NCI-H1436 treated with DMSO at 0.1 percent for 48 hours (cell line): ENCODE measurements at places on chromosomes 16 and 17.

GRCh38 chr17:61756561-61756960, 106.8 kb downstream of the BRIP1 start:
- no peak for DNase-seq

DNA sequence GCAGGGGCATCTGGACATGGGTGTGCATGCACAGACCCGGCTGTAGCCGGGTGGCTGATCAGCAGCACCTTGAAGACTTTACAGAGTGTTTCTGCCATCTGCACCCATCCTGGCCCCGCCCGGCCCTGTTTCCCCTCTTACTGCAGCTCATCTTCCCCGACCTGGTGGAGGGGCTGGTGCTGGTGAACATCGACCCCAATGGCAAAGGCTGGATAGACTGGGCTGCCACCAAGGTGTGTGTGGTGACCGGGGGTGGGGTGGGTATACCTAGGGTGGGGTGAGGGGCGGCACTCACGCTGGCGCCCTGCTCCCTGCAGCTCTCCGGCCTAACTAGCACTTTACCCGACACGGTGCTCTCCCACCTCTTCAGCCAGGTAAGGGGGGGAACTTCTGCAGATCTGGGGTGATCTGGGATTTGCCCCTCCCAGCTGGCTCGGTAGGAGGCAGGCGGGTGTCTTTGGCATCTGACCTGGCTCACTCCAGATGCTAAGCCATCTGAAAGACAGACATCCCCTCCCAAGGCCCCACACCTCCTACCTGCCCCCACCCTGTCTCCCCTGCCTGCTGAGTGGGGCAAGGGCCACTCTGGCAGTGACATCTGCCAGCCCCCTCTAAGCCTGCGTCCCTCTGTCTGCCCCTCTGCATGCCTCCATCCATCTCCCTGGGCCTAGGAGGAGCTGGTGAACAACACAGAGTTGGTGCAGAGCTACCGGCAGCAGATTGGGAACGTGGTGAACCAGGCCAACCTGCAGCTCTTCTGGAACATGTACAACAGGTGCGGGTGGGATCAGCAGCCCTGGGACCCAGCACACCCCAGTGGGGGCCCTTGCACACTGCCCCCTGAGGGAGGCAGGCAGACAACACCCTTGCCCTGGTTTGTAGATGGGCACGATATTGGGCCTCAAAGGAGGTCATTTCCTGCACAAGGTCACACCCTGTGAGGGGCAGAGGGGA, 6.6 kb downstream of the NDRG4 start:
- DNase-seq, result no peak

DNA sequence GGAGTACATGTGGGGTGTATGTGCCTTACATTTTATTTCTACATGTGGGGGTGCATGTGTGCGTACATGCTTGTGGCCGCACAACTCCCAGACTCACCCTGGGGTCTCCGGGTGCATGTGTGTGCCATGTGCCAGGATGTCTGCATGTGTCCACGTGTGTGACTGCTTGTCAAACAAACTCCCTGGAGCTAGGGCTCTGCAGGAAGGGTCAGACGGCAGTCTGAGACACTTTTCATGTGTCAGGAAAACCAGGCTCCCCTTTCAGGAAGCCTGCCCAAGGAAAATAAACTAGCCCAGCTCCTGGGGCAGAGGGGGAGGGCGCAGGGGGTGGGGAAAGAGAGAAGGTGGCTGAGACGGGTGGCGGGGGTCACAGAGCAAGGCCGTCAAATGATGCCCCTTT, 44.7 kb downstream of the FZD2 start:
- DNase-seq, result no peak

- DNase-seq, result no peak
Measured at GRCh38 chr17:67751101-67752074, 33.7 kb downstream of the NOL11 start.

DNA sequence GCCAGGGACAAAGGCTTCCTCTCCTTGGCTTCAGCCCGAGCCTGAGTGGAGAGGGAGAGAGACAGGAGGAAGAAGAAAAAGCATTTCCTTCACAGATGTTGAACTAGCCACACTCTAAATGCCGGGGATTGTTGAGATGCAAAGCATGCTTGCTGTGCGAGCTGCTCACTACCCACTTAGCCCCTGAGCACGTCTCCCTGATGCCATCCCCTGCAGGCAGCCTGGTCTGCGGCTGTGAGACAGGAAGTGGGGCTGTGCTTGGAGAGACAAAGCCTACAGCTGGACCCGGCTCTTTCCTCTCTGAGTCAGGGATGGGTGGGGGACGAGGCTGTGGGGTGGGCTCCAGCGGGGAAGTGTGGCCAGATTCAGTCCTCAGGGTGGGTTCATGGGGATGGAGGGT, 13.7 kb downstream of the WNT9B start:
- no peak for DNase-seq

- no peak for DNase-seq
Measured at GRCh38 chr17:1730326-1731193, 6.1 kb downstream of the WDR81 start.

GRCh38 chr16:65817066-65817465, 549.4 kb upstream of the CDH5 start:
- no peak for DNase-seq

DNA sequence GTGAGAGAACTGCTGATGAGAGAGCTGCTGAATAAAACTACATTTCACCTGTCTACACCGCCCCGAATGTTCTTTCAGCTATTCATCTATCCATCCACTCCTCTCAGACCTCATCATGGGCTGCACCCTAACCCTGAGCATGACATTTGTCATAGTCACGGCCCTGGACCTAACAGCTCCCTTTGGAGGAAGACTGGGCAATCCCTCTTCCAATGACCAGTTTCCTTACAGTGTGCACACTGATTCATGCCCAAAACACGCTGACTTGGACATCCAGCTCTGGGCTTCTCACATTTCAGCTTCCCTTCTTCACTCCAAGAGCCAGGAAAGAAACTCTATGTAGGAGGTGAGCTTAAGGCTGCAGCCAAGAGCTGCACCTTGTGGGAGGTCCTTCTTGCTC, 41.8 kb upstream of the ARL4D start:
- no peak for DNase-seq

DNA sequence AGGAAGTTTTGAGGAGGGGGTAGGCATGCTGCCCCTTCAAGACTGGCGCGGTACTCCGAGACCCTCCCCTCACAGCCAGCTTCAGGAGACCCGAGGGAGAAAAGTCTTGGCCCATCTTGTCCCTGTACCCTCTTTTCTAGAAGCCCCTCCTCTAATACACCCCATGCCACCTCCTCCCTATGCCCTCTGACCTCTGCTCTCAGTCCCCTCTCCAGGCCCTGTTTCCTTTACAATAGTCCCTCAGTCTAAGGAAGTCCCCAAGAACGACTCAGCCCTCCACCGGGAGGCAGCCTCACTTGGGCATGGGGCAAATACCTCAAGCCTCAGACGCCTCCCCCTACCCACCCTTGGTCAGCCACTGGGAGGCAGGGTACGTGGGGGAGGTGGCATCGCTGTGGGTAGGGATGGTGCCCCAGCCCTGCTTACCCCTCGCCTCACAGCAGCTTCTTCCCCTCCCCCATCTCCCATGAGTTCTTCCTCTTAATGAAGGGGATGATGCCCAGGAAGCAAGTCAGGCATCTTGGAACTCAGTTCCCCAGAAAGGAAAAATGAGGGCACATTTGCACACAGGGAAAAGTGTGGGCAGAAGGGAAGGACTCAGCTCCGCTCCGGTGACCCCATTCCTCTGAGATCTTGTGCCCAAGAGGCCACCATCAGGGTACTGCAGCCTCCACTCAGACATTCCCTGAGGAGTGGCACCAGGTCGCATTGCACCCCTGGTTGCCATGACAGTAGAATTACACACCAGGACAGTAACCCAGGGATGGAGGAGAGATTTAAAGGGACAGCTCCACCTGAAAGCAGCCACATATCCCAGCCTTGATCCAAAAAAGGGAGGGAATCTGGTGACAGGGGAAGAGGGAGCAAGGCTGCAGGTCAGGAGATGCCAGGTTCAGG, 6.2 kb downstream of the MPP2 start:
- no peak for DNase-seq

DNA sequence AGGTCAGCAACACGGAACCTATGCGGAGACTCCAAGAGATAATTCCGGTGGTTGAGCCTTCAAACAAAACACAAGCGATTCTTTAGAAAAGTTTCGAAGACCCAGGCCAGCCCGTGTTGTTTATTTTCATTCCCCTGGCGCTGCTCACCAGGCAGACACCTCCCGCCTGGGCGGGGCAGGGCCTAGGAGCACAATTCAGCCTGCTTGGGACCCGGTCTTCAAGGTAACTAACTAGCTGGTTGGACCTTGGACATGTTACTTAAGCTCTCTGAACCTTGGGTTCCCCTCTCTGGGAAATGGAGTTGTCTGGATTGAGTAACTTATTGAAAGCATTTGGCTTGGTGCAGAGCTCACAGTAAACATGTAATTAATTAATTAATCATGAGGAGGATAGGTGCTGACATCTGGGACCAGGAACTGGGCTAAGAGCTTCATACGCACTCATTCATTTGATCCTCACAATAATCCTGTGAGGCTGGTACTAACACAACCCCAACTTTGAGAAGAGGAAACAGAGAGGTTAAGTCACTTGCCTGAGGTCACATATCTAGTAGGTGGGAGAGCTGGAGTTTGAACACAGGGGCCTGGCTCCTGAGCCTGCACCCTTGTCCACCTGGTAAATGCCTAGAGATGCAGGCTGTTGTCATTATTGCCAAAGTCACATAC, 125.3 kb upstream of the SMURF2 start:
- DNase-seq, result no peak

- no peak for DNase-seq
Measured at GRCh38 chr17:42642336-42642735, 16.7 kb upstream of the TUBG2 start.

- DNase-seq, result no peak
Measured at GRCh38 chr16:80896776-80897175, 92.4 kb upstream of the CDYL2 start.

- DNase-seq, result no peak
Measured at GRCh38 chr17:45584092-45585036, 93.8 kb upstream of the PLEKHM1 start.

DNA sequence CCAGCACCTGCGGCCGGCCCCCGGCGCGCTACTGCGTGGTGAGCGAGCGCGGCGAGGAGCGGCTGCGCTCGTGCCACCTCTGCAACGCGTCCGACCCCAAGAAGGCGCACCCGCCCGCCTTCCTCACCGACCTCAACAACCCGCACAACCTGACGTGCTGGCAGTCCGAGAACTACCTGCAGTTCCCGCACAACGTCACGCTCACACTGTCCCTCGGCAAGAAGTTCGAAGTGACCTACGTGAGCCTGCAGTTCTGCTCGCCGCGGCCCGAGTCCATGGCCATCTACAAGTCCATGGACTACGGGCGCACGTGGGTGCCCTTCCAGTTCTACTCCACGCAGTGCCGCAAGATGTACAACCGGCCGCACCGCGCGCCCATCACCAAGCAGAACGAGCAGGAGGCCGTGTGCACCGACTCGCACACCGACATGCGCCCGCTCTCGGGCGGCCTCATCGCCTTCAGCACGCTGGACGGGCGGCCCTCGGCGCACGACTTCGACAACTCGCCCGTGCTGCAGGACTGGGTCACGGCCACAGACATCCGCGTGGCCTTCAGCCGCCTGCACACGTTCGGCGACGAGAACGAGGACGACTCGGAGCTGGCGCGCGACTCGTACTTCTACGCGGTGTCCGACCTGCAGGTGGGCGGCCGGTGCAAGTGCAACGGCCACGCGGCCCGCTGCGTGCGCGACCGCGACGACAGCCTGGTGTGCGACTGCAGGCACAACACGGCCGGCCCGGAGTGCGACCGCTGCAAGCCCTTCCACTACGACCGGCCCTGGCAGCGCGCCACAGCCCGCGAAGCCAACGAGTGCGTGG, 1.5 kb downstream of the NTN1 start:
- no peak for DNase-seq

- no peak for DNase-seq
Measured at GRCh38 chr17:29326023-29326813, 32.3 kb upstream of the NUFIP2 start.

DNA sequence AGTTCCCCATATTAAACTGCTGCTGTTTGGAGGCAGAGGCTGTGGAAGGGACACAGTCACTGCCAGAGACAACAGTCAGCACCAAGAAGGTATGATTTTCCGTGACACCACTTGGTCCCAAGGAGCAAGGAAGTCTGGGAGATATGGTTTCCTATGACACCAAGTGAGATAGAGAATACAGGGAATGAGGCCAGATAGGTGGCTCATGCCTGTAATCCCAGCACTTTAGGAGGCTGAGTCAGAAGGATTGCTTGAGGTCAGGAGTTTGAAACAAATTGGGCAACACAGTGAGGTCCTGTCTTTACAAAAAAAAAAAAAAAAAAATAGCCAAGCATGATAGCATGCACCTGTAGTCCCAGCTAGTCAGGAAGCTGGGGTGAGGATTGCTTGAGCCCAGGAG, 90.8 kb downstream of the ABCC12 start:
- DNase-seq, result no peak

DNA sequence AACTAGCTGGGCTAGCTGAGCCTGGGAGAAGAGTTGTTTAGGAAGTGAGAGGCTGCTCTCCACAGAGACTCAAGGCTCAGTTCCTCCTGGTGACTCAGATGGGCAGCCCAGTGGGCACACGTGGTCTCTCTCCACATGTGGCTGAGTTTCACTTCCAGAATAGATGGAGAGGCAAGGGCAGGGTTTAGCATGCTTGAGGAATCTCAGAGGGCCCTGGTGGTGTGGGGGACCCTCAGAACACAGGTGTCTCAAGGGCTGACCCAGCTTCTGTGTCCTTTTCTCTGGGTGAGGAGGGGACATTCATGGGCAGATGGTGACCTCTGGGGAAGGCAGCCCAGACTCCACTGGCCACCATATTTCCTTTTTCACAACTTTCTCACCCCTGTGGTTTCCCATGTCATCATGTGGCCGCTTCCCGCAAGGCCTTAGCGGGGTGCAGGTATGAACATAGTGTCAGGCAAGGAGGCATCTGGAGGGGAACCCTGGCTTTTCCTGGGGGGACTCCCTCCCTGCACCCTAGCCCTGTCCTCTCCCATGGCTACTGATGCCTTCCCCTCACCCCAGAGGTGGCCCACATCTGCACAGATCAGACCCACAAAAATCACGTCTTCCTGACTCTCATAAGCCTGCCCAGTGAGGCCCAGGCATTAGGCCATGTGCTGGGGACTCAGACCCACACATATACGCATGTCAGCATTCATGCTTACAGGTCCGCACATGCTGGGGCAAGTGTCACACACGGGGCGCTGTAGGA, 3.3 kb downstream of the GRN start:
- no peak for DNase-seq

- DNase-seq, result no peak
Measured at GRCh38 chr17:82458885-82459424, 414 bp downstream of the NARF start.
